ENCODE measurements at places on chromosomes 12 and 14.

GRCh38 chr12:121580959-121581685 lies at the start of gene KDM2B:
Gene KDM2B (minus strand): TSS chr12:121581023. CDS start chr12:121580911, 112 bp downstream.
- DNase-seq = peak; percentile 45

GRCh38 chr12:84922693-84923092 lies 10.1 kb upstream of the SLC6A15 start:
- DNase-seq = no peak

GRCh38 chr12:24404086-24404815 lies 454.8 kb upstream of the SOX5 start:
- no peak for DNase-seq

- no peak for DNase-seq
Measured at GRCh38 chr14:76125511-76125910, 26.2 kb upstream of the GPATCH2L start.

- DNase-seq = no peak
Measured at GRCh38 chr14:54935100-54935499, 32.5 kb upstream of the GCH1 start.

DNA sequence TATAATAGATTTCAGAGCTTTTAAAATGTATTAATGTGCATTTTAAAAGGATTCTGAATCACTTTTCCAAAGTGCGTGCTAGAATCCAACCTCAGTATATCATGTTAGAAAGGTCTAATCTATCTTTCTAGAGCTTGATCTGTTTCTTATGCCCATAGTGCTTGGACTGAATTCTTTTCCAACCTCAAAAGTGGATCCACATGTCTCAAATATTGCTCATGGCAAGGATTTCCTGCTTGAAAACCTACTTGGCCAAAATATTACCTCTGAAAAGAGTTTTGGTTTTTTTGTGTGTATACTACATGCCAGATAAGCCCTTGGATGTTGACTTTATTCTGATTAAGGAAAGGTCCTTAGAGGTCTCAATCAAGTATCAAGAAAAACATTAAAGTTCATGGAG lies 16.9 kb upstream of the SLC6A15 start:
- DNase-seq = no peak

GRCh38 chr14:76687611-76688382 lies 73.5 kb upstream of the VASH1 start:
- DNase-seq = no peak

DNA sequence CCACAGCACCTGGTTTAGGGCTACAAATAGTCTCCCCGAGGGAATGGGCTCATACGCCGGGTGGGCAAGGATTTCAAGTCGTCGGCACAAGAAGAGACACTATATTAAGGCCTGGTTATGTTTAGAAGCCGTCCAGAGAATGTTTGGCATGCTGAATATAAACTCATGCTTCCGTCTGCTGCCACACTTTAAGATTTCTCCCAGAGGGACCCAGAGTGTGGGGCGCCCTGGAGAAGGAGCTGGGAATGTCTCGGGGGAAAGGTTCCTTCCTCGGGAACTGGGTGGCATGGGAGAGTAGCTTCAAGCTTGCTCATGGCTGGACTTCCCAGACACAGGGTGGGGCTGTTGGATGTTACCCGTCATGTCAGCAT lies 295.7 kb downstream of the CACNA1C start:
- no peak for DNase-seq
